Stimulated activated CD4-positive, alpha-beta T cell treated with anti-CD3 and anti-CD28 coated beads, TNF-alpha, amount 100 ng/mL, for 1 hour (primary cell): ENCODE measurements at places on chromosomes 3 and 15.

GRCh38 chr3:22372292-22373062, 621.5 kb upstream of the ZNF385D start:
- no peak for DNase-seq

DNA sequence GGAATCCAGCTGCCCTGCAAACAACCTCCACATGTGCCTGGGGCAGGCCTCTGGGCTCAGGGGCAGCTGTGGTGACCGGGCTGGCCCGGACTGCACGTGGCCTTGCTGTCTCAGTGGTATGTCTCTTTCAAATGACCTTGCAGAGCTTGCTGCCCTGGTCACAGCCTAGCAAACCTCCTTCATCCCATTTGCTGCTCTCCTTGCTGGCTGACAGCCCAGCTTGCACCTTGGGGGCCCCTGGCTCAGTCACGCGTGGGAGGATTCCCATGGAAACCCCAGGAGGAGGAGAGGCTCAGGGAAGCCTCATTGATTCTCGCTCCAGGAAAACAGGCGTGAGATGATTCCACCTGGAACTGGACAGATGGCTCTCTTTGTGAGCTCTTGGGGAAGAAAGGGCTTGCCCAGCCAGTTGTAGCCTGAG, 5.6 kb downstream of the SPSB4 start:
- no peak for DNase-seq

- DNase-seq = no peak
Observed at GRCh38 chr15:33975022-33975565, 6.8 kb downstream of the CHRM5 start.

DNA sequence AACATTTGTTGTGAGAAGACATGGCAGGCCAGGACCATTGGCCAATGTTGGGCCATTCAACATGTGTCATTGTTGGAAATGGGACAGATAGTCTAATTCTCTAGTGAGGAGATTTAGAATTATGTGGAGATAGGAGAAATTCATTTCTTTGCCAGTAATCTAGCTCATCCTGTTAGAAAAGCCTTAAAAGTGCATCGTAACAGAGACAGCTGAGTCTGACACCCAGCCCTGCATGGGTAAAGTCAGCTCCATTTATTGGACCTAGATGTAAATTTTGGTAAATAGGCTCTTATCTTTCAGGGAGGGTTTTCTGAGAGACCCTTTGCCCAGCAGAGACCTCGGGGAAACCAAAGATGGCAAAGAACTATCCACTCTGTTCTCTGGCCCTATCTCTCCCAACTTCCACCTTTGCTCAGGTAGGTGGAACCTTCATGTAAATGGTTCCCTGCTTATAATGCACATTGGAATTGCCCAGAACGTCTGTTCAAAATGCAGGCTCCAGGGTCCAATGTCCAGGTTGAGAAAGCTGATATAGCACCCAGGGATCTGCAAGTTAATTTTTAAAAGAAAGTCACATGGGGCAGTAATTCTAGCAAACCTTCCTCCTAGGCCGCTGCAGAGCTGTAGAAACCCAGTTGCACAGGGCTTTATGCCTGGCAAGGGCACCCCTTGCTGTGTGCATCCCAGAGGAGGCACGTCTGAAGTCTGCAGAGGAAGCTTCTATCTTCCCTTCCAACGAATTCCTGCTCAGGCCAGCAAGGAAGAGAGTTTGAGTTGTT, 365.9 kb upstream of the PROK2 start:
- no peak for DNase-seq

- no peak for DNase-seq
Observed at GRCh38 chr15:25171111-25171811, 216.5 kb downstream of the SNRPN start.

GRCh38 chr3:138747225-138747624, 87.5 kb downstream of the PIK3CB start:
- no peak for DNase-seq

- DNase-seq = no peak
Observed at GRCh38 chr3:179949412-179949811, 87.3 kb downstream of the PEX5L start.

DNA sequence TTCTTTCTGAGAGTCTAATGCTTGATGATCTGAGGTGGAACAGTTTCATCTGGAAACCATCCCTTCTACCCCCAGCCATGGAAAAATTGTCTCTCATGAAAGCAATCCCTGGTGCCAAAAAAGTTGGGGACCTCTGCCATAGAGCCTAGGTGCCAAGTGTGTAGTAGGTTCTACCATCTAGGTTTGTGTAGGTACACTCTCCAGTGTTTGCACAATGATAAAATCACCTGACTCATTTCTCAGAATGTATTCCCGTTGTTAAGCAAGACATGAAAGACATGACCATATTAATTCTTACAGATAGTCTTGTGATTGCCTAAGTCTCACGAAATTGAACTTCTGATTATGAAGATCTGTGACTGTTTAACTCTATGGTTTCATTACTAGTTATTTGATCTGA, 68.6 kb downstream of the KAT2B start:
- no peak for DNase-seq

GRCh38 chr3:107861904-107862303, 228.9 kb downstream of the CD47 start:
- DNase-seq = no peak

- no peak for DNase-seq
Observed at GRCh38 chr3:32821686-32822296, 4.0 kb downstream of the TRIM71 start.

DNA sequence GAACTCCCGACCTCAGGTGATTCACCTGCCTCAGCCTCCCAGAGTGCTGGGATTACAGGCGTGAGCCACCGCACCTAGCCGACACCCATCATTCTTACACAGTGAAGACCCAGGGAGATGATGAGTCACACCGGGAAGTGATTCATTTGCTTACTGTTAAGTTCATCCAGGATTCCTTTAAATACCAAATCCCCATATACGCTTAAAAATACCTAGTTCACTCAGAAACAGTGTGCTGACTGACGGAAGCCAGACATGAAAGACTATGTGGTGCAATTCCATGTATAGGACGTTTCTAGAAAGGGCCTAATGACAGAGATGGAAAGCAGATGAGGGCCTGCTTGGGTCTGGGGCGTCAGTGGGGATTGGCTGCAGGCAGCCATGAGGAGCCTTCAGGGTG, 75.2 kb downstream of the APBA2 start:
- DNase-seq = no peak

GRCh38 chr3:180175572-180175971, 138.8 kb upstream of the PEX5L start:
- no peak for DNase-seq

- DNase-seq = no peak
Observed at GRCh38 chr15:74535388-74536084, 5.5 kb upstream of the ARID3B start.

GRCh38 chr3:142275856-142276255, 50.5 kb upstream of the GK5 start:
- no peak for DNase-seq

DNA sequence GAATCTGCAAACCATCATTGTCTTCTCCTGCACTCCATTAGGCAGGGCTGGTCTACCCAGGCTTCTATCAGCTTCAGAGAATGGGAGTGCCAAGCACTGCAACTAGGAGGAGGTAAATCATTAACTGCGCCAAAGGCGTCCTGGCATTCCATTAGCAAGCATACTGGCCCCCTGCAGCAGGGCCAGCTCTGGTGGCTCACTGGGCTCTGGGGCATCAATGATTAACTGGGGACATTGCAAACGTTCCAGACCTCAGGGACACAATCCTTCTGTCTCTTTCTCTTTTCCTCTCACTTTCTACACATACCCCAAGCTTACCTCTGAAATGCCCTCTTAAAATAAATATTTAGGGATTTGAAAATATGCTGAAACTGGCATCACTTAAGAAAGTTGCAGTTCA, 129.0 kb downstream of the MYLK start:
- DNase-seq = no peak

- no peak for DNase-seq
Observed at GRCh38 chr15:77992356-77993222, 84.9 kb downstream of the TBC1D2B start.

DNA sequence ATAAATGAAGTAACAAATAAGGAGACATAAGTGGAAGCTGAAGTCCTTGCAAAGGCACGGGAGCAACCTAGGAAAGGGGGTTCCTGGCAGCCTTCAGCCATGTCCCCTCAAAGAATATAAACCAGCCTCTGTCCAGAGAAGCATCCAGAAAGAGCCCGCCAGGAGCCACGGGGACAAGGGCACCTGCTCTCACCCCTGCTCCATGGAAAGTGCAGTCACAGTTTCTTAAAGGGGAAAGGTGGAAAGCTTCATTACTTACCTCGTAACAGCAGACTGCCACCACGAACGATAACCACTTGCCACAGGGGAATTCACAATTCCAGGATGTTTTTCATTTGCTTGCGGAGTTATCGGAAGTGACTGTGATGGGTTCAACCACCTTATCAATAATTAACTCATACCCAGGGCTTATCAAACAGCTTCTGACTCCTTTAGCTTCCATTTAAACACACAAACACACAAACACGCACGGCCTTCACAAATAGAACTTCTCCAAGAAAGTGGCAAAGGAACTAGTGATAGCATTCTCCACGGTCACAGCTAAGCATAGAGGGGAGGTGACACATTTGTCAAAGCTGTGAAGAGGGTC, 134.2 kb upstream of the IGF1R start:
- no peak for DNase-seq

DNA sequence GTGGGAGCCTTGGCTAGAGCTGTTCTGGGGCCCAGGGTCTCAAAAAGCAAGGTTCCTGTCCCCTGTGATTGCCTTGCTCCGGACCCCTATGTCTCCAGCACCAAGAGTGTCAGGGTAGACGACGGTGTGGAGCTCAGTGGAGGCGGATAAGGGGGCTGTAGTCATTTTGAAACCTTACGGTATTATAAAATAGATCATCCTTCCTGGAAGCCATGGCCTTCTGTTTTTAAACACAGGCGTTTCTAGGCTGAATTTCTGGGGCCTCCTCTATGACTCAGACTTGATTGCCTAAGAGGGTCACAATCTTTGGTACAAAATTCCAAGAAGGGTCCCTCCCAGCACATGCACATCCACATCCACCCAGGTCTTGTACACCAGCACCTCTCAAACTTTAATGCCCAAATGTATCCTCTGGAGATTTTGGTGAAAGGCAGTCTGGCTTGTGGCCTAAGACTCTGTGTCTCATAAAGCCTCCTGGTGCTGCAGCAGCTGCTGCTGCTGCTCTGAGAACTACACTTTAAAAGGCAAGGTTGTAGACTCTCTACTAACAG, 70.5 kb upstream of the XCR1 start:
- DNase-seq = no peak

- DNase-seq = no peak
Observed at GRCh38 chr15:47908950-47909670, 191.8 kb downstream of the SEMA6D start.

GRCh38 chr3:64983583-64984359, 296.0 kb upstream of the ADAMTS9 start:
- no peak for DNase-seq

GRCh38 chr3:162699291-162699690, 1202.7 kb downstream of the OTOL1 start:
- no peak for DNase-seq

DNA sequence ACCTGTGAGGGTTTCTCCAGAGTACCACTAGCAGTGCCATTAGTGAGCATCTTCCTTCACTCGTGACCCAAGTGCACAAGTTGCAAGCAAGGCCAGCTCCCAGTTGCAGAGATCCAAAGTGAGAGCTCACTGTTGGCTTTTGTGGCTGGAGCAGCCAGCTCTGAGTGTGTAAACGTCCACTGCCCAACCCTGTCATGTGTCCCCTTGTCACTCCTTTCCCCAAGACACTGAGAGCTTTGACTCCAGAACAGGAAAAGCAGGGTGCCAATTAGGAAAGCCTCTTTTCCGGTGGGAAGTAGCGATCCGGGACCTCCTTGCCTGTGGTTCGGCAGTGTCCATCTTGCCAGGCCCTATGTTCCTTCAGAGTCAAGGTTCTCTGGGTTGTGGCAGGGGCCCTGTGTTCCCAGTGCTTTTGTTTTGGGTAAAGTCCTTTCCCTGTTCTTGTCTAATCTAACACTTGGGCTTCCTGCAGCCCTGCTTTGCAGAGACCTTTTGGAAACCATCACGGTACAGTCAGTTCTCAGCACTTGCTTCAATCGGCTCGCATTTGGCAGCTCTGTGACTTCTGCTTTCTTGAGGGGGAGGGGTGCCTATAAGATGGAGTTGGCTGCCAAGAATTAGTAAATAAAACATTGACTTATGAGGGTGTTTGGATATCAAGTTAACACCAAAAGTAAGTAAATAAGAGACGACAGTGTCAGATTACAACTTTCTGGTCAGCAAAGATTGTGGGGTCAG, 90.5 kb downstream of the DNASE1L3 start:
- no peak for DNase-seq

- DNase-seq = no peak
Observed at GRCh38 chr15:89937365-89938350, 24.9 kb upstream of the ARPIN start.

- DNase-seq = no peak
Observed at GRCh38 chr3:196218155-196218712, 1.9 kb downstream of the SLC51A start.

DNA sequence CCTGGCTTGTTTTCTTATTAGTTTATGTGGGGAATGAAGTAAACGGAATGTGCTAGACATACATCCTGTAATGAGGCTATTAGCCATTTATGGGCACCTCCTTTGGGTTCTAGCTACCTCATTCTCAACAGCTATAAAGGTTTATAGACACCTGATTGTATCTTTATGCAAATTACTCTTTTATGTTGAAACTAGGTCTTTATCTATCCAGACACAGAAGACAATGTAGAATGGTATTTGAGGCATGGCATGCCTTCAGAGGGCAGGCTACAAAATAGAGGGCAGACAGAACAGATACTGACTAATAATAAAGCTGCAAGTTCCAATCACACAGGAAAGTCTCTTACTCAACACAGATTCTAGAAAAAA, 27.1 kb downstream of the TBC1D2B start:
- DNase-seq = no peak

DNA sequence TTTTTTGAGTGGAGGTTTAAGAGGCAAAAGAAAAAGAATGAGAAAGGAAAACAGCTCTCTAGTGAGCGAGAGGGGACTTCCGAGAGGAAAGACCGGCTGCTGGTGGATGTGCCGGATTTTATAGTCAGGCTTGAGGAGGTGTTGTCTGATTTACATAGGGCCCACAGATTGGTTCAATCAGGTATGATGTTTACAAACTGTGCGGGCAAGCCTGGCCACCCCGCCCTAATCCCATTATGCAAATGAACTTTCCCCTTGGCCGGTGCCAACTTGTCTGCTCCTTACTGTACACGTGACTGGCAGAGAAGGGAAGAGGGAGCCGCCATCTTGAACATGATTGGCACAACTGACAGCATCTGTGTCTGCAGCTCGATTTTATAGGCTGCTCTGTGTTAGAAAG, 44.7 kb downstream of the FAM43A start:
- DNase-seq = no peak

- no peak for DNase-seq
Observed at GRCh38 chr3:46509661-46510187, 11.9 kb downstream of the RTP3 start.

- no peak for DNase-seq
Observed at GRCh38 chr3:50359760-50360110, 414 bp upstream of the TMEM115 start.

GRCh38 chr3:76824658-76825240, 215.2 kb upstream of the ROBO2 start:
- DNase-seq = no peak

GRCh38 chr3:71564361-71564760, 19.2 kb downstream of the FOXP1 start:
- no peak for DNase-seq

GRCh38 chr3:56890448-56891091, 88.8 kb upstream of the ARHGEF3 start:
- no peak for DNase-seq

GRCh38 chr3:66490214-66490613, 10.6 kb downstream of the LRIG1 start:
- no peak for DNase-seq
